ENCODE measurements at places on chromosomes 12 and 14.

GRCh38 chr14:70716958-70717357, 75.2 kb downstream of the TTC9 start:
- DNase-seq = no peak

GRCh38 chr12:108561852-108562347, 496 bp upstream of the ISCU start:
- no peak for DNase-seq

GRCh38 chr14:90111895-90112534, 50.2 kb downstream of the KCNK13 start:
- no peak for DNase-seq

GRCh38 chr12:90311561-90311960, 602.9 kb upstream of the ATP2B1 start:
- DNase-seq = no peak

GRCh38 chr12:104568935-104569334, 112.2 kb downstream of the CHST11 start:
- DNase-seq = no peak

GRCh38 chr14:81275305-81276072, 54.7 kb upstream of the GTF2A1 start:
- DNase-seq = no peak

GRCh38 chr12:57134949-57135348, 6.7 kb downstream of the LRP1 start:
- DNase-seq = no peak

DNA sequence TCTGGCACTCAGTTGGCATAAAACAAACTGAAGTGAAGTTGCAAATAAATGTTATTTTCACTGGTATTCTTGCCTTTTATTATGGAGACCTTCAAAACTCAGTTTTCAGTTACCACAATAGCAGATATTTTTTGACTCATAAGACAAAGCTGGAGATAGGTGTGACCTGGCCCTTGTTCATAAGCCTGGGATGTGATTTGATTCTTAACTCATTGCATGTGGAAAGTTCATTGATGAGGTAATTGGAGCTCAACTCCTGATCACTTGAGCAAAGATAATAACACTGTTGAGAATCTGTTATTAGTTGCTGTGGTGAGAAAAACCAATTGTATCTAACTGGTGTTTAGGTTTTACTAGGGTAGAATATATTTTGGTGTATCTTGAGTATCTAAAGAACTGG, 105.1 kb downstream of the AEBP2 start:
- no peak for DNase-seq

- no peak for DNase-seq
Measured at GRCh38 chr12:109027767-109028166, 6.9 kb upstream of the SVOP start.

- DNase-seq = no peak
Measured at GRCh38 chr12:92927436-92928281, 1.4 kb downstream of the EEA1 start.

DNA sequence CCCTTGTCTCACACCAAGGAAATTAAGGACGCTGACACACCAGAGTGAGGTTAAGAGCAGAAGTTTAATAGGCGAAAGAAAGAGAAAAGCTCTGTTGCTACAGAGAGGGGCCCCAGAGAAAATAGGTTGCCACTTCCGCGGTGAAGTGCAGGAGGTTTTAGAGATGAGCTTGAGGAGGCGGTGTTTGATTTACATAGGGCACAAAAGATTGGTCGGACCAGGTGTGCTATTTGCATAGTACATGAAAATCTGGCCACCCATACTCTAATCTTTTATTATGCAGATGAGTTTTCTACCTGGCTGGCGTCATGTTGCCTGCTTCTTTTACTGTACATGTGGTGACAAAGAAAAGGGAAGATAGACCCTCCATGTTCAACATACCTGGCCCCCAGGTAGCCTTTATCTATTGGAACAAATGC, 23.3 kb upstream of the MYF6 start:
- DNase-seq = no peak

DNA sequence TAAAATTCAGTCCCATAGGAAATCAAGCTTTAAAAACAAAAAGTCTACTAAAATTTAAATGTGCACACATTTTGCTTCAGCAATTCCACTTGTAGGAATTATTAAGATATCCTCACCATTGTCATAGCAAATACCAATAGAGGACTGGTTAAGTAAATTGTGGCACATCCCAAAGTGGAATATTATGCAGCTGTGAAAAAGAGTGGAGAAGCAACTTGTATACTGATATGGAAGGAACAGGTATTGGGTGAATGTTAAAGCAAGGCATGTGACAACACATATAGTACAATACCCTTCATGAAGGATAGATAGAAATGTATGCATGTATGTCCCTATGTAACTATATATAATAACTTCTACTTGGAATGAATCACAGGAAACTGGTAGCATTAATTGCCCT, 11.9 kb downstream of the KRT8 start:
- no peak for DNase-seq

DNA sequence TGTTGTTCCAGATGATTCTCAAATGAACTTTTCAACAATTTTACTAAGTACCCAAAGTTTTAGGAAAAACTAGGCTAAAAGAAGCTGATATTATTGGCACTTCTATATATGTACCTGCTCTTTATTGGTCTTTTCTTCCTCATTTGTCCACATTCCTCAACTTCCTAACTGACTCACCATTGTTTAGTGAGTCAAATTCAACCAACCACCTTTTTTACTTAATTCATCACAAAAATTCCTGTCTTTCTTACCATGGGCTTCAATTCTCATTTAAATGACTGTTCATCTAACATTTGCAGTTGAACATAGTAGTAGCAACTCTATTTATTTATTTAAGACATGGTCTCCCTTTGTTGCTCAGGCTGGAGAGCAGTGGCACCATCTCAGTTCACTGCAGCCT, 47.6 kb upstream of the SLC2A13 start:
- no peak for DNase-seq

DNA sequence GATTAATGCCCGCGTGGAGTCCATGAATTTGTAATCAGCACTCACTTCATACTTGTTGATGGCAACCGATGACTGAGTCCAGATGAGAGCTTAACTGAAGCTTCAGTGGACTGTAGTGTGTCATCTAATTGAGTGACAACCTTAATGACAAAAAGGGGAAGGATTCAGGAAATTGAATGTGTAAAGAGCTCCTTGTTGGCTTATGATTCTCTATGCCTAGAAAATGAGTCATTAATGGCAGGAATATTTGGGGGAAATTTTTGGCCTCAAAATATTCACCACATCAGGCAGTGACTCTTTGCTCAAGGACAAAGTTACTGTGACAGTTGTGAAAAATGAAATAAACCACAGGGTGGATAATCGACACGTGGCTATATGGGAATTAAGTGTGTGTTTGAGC, 55.3 kb upstream of the STON2 start:
- DNase-seq = no peak

DNA sequence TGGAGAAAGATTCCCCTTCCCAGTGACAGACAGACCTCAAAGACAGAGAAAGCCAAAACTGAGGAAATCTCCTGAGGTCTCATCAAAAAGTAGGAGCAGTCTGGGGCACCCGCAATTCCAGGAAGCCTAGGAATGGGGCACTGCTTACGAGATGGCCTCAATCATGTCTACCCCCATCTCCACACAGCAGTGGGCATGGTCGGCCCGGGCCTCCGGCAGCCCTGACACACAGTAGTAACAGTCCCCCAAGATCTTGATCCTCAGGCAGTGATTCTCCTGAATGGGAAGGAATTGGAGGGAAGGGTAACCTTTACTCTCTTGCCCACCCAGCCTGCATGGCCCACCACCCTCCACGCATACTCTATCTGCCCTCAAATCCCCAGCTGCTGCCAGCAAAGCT, 11.9 kb downstream of the ADCY6 start:
- no peak for DNase-seq

DNA sequence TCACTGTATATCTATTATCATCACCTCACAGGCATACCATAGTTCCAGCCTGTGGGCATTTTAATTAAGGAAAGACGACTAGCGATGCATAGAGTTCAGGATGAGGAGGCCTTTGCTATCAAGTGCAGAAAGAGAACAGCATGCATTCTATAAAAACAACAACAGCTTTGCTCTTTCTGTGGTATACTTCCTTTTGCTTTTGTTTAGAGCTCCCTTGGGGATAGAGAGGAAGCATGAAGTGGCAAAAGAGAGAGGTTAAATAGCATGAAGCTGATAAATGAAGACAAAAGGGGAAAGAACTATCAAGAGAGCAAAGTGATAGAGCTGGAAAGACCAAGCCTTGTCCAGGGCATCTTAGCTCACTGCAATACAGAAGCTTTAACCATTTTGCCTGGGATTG, 23.5 kb downstream of the IFNG-AS1 start:
- DNase-seq = no peak

GRCh38 chr12:78721906-78722305, 142.7 kb upstream of the SYT1 start:
- DNase-seq = no peak

GRCh38 chr12:51295651-51296050, 25.4 kb upstream of the SMAGP start:
- no peak for DNase-seq

DNA sequence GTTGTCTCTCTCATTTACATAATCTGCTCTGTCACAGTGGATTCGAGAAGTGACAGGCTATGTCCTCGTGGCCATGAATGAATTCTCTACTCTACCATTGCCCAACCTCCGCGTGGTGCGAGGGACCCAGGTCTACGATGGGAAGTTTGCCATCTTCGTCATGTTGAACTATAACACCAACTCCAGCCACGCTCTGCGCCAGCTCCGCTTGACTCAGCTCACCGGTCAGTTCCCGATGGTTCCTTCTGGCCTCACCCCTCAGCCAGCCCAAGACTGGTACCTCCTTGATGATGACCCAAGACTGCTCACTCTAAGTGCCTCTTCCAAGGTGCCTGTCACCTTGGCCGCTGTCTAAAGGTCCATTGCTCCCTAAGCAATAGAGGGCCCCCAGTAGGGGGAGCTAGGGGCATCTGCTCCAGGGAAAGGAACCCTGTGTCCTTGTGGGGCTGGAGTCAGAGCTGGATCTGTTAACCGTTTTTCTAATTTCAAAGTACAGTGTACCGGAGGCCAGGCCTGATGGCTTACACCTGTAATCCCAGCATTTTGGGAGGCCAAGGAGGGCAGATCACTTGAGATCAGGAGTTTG, 5.1 kb downstream of the ERBB3 start:
- no peak for DNase-seq

DNA sequence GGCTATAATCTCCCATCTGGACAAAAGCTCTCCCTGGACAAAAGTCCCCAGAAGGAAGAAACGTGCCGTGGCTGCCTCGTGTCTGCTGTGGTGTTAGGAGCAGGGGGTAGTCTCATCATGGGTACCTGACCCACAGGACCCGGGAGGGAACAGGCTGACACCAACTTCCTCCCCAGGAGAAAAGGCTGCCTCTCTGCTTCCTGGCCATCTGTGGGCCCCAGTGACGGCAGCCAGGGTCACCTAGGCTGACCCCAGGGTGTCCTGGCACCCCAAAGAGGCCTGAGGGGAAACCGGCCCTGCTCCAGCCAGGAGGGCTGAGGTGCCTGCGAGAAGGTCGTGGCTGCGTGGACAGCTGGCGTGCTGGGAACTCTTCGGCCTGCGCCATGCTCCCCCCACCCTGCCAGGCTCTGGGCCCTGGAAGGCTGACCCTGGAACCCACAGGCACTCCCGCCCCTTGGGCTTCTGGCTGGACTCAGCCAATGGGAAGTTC, 133.9 kb downstream of the RFLNA start:
- no peak for DNase-seq

- no peak for DNase-seq
Measured at GRCh38 chr12:15505616-15506015, 183.3 kb downstream of the PTPRO start.

GRCh38 chr12:57842342-57843294, 3.9 kb downstream of the CTDSP2 start:
- DNase-seq = no peak

DNA sequence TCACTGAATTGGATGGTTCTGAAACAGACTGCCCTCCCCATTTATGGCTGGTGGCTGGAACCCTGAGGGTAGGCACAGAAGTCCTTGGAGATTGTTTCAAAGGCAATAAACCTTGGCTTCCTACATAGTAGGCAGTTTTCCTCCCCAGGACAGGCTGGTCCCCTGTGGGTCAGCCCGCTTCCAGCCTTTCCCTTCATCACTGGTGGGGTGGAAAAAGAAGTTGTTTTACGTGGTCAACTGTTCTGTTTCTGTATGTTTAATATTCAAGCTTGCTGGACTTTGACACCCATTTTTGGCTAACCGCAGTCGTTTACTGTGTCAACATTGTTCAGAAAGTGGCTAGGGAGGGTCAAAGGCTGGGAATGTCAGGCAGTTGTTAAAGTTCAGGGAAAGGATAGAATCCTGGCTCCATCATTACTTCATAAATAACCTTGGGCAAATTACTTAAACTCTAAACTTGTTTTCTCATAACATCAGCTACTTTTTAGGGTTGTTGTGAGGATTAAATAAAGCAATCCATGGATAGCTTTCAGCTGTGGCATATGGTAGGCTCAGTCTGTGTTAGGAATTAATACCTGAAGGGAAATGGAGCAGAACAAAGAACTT, 2.4 kb downstream of the KLHDC2 start:
- no peak for DNase-seq

GRCh38 chr12:1185460-1186182, 194.6 kb downstream of the ERC1 start:
- no peak for DNase-seq

GRCh38 chr12:6086316-6086715, 38.2 kb downstream of the VWF start:
- DNase-seq = no peak

DNA sequence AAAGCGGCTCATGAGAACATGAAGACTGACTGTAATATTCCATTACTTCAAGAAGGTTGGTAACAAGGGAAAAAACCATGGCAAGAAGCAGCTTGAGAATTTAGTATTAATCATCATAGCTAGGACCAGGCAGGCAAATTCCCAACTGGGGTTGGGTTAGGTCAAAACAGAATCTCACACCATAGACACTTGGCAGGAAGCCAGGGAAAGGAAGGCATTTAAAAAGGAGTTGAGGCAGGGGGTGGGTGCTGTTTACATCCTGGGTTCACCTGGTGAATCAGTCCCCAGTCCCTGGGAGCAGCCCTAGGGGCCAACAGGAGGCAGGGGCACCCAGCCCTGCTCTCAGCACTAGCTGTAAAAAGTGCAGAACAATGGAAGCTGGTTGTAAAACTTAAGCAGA, 108.6 kb downstream of the EGLN3 start:
- no peak for DNase-seq

DNA sequence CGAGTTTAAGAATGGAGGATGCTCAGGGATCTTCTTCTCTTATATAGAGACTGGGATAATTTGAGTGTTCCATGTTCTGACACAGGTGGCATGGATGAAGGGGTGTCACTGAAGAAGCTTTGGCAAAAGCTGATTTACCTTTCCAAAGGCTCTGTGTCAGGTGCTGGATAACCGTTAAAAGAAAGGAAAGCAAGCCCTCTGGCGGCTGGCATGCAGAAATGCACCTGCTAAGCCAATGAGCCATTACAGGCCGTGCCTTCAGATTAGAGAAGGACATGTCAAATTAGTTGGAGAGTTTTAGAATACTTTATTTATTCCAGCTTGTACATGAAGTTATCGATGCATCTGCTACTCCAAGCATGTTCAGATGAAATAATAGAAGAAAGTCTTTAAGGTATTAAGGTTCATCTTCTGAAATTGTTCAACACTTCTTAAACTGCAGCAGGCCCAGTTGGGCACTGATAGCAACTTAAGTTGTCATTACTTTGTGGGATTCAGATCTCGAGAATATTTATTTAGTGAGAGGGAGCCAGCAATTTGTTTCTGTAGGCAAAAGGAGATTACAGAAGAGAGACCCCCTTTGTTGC, 678.2 kb downstream of the NRXN3 start:
- DNase-seq = no peak

Measured in effector memory CD4-positive, alpha-beta T cell (primary cell).